Activated gamma-delta T cell treated with anti-CD3 and anti-CD28 coated beads, Interleukin-2, amount 50 U/mL, for 16 hours (primary cell): ENCODE measurements at places on chromosomes 11 and 22.

GRCh38 chr11:63814383-63814736 is 1.1 kb downstream of the SPINDOC start:
- DNase-seq = no peak

DNA sequence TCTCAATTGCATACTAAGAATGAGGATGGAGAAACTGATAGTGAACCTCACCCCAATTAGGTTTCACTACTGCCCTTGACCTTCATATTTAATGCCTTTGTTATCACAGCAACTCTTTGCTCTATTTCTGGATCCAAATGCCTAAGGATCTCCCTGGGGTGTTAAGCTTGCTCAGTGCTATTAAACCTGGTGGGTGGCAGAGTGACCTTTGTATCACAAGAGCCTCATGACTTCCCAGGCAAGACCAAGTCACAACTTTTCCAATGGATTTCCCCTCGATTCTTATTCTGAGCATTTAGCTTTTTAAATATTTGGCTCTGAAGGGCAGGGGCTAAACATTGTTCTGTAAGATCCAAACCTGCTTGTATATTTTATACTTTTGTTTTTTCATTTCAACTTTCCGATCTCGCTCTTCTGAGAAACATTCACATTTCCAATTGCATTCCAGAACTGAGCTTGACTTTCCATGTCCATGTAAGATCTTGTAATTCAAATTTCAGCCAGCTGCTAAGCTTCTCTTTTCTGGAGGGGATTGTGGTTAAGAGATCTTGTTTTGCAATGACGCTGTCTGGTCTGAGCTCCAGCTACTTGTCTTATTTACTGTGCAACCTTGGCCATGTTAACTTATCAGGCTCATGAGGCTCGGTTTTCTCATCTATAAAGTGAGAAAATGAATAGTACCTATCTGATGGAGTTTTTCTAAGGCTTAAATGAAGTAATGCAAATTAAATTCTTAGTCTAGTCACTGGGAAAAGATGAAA is 6.4 kb upstream of the EHF start:
- no peak for DNase-seq

GRCh38 chr22:38497869-38498268 is 8.2 kb downstream of the DDX17 start:
- no peak for DNase-seq

DNA sequence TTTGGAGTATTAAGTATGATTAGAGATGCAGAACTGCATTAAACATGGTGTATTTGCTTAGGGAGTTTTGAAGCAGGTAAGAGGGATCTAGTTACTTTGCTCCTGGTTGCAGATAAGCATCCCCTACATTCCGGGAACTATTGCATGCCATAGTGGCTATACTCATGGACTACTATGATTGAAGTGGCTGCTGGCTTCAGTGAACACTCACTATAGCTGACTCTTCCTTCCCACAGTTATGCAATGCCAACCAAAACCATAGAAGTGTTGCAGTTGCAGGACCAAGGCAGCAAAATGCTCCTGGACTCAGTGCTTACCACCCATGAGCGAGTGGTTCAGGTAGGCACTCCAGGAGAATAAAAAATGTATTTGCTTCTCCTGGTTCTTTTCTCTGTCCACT is 17.0 kb downstream of the COA4 start:
- DNase-seq = no peak

DNA sequence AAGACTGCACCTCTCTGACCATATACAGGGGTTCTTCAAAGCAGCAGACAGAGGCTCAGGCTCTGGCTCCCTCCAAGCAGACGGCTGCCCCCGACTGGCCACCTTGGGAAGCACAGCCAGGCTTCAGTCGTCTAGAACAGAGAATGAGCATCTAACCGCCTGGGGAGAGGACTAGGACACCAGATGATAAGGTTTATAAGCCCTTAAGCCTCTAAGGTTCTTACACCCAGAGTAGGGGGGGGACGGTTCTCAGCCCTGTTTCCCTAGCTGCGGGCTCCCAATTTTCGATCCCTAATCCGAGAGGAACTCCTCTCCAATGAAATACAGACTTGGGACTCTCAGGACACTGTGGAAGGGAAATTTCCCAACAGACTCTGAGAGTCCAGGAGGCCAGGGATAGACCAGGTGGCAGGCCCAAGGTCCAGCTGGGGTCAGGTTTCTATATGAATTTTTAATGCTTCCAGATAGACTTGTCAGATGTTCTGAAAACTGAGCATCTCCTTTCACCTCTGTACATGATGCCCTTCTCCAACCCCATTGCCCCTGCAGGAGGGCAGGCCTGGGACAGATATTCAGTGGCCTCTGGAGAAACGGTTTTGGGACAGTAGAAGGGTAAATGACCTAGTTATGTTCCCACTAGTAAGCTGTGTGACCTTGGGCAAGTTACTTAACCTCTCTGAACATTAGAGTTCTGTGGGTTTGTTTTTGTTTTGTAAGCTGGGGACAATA is 20.2 kb downstream of the RTN4RL2 start:
- DNase-seq = peak; percentile 48

DNA sequence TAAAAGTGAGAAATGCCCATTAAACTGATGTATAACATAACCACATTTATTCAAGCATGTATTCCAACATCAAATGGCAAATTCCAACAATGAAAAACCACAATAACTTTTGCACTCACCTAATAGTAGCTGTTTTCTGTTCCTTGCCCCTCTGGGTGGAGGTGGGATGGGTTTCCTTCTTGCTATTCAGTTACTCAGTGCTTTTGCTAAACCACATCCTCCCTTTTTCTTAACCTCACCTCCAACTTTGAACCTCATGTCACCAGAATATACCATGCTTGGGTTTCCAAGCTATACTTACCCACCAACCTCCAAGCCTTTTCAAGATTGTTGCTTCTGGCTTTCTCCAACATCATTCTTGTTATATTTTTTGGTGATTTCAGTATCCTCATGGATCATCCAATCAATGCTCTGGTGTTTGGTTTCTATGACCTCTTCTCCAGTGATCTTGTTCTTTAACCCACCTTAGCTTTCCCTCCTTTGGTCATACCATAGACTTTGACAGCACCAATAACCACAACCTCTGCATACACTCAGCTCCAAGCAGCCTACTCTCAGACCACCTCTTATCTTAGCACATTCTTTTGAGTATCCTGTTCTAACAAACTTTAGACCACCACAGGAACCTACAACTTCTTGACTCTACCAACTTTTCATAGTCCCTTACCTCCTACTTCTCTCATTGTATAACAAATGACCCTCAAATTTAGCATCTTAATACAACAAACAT is 3.2 kb upstream of the CCDC15 start:
- no peak for DNase-seq

DNA sequence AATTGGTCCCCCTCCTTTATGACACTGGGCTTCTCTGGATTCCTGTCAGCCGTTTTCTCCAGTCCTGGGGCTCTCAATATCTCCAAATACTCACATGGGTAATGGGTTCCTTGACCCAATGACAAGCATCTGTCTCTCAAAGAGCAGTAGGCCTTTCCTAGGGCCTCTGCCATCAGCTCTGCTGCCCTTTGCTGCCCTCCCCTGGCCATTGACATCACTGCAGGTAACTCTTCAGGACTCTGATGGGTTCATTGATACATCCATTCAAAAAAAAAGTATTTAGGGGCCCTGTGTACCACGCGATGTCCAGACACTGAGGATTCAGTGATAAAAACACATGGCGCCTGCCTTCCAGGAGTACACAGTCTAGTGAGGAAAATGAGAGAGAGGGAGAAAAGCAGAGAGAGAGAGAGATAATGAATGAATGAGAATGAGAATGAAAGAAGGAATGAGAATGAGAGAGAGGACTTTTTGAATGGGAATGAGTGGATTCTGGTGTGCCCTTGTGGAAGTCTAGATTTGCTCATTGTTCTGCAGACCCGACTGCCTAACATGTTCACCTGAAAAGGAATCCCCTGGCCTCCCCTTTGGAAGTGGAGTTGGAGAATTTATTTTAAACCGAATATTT is 42.6 kb upstream of the OLFML1 start:
- peak; percentile 37 for DNase-seq

GRCh38 chr11:14973621-14974514 is 1.7 kb upstream of the CALCA start:
- DNase-seq = no peak

GRCh38 chr11:105458071-105458470 is 151.8 kb upstream of the GRIA4 start:
- DNase-seq = no peak

DNA sequence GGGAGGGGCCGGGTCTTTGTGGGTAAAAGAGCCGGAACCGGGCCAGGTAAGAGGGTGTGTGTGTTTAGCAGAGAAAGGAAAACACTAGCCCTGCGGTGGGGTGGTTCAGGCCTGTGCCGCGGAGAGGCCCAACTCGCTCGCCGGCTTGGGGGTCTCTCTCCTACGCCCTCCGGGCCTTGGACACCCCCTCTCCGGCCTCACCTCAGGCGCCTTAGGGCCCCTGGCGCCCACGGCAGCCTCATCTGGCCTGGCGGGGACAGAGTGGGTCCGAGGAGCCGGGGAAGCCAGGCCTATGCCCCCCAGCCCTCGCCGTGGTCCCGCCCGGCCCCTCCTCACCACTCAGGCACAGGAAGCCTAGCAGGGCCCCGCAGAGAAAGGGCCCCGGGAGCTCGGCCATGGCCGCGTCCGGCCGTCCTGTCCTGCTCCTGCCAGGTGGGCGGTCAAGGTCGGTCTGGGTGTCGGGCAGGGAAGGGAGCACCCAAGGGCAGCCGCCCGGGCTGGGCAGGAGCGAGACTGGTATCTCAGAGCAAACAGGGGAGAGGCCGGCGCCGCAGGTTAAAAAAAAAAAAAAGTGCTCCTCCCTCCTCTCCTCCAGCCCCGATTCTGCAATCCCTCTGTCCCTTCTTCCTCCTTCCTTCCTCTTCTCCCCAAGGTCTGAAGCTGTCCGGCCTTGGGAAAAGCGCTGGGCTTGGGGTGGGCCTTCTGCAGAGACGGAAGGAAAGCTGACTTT is at the start of gene VSIG2:
Gene VSIG2, minus strand, starts transcription at position 515 of the 730 bp plus-strand sequence. Its CDS starts 118 bp downstream, at position 397.
- DNase-seq = no peak

GRCh38 chr11:133930767-133931448 is 25.9 kb downstream of the IGSF9B start:
- DNase-seq = no peak

DNA sequence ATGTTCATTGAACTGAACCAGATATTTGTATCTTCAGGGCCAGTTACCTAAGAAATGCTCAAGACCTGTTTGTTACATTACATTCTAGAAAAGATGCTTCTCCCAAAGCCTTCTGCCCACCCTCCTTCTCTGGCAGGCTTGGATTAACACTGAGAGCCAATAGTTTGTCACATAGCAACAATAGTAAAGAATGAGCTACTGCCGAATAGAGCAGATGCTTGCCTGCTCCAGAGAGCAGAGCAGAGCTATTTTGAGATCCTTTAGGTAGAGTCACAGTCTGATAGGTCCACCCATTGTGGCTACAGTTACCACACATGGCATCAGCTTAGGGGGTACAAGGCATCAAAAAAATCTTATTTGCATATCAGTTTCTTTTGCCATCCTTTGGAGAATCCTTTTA is 13.5 kb upstream of the EP300 start:
- no peak for DNase-seq

DNA sequence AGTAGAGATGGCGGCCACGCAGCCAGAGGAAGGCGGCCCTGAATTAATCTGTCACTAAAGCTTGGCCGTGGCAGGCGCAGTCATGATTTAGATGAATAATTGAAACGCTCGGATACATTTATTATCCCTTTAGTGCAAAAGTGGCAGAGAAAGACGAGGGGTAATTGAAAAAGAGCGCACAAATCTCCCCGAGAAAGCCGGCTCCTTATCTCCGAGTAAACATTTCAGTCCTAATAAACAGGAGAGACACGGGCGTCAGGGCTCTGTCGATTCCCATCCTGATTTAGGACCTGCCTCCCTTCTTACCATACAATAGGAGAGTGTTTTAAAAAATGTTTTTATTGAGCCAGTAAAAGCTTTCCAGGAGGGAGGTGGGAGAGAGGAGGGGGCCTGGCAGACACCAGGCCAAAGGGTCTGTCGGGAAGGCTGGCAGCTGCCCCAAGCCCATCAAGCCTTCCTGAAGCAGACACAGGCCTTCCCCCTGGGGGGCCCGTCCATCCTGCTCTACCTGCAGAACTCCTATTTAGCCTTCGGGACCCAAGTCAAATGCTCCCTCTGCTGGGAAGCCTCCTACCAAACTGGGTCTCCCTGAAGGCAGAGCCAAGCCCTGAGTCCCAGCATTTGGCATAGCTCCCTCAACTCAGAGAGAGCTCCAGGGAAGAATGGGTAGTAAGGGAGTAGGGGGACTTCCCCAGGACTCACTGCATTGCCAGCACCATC is 22.8 kb downstream of the OTUB1 start:
- DNase-seq = no peak

DNA sequence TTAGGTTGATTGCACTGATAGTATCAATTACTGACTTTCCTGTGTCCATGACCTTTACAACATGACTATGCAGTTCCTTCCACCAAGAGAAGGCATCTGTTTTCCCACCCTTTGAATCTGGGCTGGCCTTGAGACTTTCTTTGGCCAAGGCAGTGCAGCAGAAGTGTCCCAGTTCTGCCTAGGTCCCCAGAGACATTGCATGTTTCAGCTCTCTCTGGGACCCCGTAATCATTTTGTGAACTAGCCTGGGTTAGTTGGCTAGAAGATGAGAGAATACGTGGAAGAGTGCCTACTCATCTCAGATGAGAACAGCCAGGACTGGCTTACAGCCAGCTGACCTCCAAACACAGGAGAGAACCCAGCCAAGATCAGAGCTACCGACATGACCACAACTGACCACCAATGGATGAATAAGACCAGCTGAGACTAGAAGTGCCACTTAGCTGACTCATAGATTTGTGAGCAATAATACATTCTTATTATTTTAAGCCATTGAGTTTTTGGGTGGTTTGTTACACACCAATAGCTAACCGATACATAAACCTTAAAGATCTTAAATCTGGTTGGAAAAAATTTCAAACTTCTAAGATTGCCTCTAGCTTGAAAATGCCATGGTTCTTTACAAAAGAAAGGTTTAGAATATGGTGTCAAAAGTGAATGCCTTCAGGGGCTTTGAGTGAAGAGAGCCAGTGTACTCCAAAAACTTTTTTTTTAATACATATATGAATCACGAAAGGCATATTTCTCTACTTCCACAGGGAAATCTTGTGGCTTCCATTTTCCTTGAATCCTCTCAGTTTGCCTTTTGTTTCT is 145.2 kb downstream of the FBXO7 start:
- DNase-seq = no peak

DNA sequence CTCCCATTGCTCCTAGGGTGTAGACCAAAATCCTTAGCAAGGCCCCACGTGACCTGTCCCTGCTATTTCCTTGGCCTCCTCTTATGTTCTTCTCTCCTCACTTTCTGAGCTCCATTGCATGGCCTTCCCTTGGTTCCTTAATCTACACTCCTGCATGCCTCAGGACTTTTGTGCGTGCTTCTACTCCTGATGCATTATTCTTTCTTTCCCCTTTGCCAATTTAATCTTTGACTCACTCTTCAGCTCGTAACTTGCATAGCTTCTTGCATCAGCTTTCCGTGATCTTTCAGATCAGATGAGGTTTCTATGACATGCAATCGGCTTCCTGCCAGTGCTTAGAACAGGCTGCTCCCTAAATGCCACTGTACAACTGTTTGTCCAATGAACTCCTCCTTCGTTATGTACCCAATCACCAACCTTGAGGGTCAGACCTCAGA is 261.6 kb upstream of the CADM1 start:
- no peak for DNase-seq
